Psoas muscle (tissue), 8 donors: ENCODE measurements at places on chromosomes 11 and 22. TPM values are rescaled to one million over a fixed set of nuclear protein-coding genes. Genes with fewer than 3 reads are reported as not detected.

The IPO7 gene
- 355 TPM for total RNA-seq

DNA sequence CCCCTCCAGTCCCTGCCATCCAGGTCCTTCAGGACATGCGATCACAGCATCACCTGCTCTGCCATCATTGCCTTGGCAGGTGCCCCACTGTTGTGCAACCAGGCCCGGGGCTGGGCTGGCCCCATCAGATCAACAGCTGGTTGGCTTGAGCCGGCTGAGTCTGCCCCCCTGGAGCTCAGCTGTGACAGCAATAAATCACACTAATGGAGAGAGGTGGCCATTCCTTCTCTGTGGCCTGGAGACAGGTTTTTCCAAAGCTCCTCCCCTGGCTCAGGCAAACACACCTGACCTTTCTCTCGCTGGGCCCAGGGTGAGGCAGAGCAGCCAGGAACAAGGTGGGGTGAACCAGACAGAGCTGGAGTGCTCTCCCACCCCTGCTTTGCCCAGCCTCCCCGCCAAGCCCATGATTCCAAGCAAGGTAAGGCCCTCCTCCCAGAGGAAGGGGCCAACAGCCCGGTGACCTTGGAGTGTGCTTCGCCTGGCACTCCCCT is 8.9 kb upstream of the FXYD2 start:
- DNase-seq: peak; percentile 81

GRCh38 chr11:76791861-76792260 is 8.7 kb downstream of the TSKU start:
- DNase-seq: peak; percentile 61

DNA sequence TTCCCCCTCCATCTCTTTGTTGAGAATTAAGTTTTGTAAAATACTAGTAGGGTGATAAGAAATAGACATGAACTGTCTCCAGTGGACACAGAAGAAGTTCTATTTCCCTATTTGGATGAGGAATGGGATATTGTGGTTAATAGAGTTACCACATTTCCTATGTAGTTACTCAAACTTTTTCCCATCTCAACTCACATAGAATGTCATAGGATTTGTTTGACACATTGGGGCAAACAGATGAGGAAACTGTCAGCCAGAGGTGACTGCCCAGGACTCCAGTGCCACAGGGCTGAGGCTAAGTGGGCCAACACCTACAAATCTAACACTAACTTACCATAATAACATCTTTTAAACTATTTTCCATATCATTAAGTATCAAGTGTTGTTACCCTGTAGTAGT is 58.3 kb downstream of the CCDC83 start:
- no peak for DNase-seq

GRCh38 chr11:45267652-45268299 is 18.4 kb downstream of the SYT13 start:
- no peak for DNase-seq

GRCh38 chr11:110972106-110972505 is 259.9 kb upstream of the ARHGAP20 start:
- DNase-seq: no peak

DNA sequence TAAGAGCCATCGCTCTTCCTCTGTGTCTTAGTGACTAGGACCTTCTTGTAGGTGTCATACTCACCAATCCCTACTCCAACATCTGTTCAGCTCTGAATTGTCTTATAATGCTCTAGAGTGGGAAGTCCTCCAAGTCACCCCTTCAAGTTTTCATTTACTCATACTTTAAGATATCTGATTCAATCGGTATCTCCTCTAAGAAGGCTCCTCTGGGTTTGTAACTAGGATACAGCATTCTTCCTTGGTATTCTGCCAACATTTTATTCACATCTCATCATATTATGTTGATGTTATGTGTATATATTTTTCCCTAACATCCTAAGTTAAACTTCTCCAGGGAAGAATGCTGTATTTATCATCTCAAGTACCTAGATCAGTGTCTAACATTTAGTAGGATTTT is 662.1 kb downstream of the NTM start:
- no peak for DNase-seq

- DNase-seq: no peak
Observed at GRCh38 chr11:1069740-1070139, 4.9 kb upstream of the MUC2 start.

The ROM1 gene
- total RNA-seq: 4.4 TPM

DNA sequence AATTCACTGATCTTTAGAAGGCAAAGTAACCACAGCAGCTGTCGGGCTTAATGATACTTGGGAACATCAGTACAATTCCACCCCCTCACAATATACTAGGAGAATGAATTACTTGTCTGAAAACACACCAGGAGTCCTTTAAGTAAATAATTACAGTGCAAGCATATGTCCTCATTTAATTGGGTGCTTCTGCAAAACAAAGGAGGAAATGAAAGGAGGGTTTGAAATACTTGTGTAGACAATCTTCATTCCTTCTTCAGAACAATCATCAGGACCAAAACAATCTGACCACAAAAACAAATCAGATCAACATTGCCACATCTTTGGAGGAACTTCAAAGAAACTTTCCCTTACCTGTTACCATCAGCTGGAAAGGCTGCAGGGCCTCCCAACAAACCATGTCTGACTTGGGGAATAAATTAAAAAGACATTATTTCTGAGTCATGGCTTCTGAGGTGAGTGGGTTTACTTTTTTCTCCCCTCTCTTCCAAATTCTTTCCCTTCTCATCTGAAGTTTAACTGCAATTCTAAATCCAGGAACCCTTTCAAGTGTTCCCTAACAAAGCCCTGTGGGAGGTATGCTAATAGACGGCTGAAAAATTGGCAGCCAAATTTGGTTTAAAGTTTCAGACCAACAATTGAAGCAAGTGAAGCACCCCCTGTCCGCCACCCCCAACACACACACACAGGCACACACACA is 12.5 kb upstream of the CCDC117 start:
- no peak for DNase-seq

The FBLN1 gene
- 95.7 TPM for total RNA-seq

DNA sequence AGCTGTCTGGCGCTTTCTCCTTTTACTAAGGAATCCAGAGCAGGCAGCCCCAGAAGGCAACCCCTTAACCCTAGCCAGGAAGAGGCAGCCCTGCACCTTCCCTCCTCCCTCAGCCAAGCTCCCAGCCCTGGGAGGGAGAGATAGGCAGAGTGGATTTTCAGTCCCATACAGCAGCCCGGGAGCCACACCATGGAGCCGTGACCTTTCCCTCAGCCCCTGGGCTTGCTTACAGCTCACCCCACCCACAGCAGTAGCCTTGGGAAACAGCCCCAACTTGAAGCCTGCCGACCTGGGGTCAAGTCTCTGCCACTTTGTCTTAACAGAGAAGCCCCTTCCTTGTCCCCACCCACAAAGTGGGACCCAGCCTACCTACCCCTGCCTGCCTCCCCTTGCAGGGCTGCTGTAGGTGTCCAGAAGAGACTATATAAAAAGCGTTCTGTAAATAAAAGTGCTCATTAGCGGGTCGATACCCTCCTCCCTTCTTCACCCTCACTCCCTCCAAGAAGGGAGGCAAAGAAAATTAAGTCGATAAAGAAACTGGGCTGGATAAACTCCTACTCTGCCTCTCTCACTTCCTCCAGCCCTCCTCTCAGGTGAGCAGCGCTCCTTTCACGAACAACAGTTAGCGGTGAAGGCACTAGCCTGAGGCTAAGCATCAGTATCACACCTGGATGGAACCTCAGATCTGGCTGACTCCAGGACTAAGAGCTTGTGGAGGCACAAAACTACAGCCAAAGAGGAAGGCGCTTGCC is 4.2 kb downstream of the TST start:
- peak; percentile 16 for DNase-seq

GRCh38 chr11:6563121-6563619 is 40.2 kb downstream of the RRP8 start:
- no peak for DNase-seq

- DNase-seq: no peak
Observed at GRCh38 chr11:48116437-48117228, 100.0 kb upstream of the OR4B1 start.

DNA sequence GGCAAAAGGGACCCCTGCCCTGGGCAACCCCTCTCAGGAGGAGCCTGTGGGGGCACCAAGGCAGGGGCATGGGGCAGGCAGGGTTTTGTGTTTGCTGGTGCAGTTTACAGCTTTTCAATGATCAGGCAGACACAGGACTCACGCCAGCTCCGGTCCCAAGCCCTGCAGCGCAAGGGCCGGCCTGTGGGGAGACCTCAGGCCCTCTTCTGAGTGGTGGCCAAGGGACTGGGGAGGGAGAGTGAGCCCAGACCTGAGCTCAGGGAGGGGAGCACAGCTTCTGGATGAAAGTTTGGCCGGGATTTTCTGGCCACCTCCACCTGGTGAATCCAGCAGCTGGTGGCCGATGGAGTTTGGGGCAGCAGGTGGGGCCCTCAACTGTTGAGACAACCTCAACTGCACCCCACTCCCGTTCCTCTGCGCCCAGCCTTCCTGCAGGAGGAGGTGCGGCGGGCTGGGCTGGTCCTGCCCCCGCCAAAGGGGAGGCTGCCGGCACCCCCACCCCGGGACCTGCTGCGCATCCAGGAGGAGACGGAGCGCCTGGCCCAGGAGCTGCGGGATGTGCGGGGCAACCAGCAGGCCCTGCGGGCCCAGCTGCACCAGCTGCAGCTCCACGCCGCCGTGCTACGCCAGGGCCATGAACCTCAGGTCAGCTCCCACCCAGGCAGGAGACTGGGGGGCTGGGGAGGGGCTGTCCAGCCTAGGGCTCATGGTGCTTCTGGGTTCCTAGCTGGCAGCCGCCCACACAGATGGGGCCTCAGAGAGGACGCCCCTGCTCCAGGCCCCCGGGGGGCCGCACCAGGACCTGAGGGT is 3.6 kb downstream of the TCIRG1 start:
- no peak for DNase-seq

The SUSD2 gene
- total RNA-seq: 1.2 TPM

The CLP1 gene
- total RNA-seq: 8.3 TPM

GRCh38 chr11:64571410-64572091 is 19.5 kb upstream of the SLC22A12 start:
- DNase-seq: no peak

The NUDT8 gene
- 19.0 TPM for total RNA-seq

The GLYAT gene
- not detected for total RNA-seq

DNA sequence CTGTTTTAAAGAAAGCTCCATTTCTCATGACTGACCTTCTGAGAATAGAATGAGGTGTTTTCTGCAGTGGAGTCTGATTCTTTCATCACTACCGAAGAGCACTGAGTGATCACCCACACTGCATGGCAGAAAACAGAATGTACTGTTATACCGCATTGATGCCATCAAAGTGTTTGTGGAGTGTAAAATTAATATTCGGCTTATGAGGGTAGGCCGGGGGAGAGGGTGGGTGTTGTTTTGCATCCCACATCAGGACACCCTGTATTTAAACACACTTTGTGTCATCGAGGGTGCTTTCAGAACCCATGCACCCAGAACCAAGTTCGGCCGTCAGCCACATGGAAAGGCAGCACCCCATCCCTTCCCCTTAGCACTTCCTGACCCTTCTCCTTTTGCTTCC is 41.3 kb upstream of the ETS1 start:
- no peak for DNase-seq

DNA sequence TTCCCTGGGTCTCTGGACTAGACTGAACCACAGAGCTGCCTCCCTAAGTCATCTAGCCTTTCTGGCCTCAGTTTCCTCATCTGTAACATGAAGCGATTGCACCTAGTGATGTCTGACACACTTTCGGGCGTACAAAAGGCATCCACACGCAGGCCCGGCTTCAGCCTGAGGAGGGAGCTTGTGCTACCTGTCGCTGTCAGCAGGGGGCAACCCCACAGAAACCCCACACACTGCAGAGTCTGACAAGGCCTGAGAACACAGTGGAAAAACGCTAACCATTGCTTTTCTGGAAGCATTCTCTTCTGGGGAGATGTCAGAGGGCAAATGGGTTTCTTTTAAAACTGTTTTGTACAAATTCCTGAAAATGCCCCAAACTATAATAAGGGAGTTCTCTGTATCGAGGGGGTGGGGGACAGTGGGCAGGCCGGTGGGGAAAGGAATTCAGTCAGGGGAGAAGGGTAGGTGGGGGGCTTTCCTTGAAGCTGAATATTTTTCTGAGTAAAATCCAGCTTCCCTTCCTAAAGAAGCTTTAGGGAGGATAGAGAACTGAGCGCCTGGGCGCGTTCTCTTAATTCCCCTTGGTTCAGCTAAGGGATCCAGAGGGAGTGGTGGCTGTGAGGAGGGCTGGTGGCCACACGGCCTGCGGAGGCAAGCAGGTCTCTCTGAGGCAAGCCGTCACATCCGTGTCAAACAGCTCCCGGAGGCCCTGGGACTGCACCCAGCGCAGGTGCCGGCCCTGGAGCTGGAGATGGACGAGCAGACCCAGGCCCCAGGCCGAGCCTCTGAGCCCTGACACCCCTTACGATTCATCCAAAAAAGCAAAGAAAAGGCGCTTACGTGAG is 533 bp downstream of the ELF5 start:
- no peak for DNase-seq

DNA sequence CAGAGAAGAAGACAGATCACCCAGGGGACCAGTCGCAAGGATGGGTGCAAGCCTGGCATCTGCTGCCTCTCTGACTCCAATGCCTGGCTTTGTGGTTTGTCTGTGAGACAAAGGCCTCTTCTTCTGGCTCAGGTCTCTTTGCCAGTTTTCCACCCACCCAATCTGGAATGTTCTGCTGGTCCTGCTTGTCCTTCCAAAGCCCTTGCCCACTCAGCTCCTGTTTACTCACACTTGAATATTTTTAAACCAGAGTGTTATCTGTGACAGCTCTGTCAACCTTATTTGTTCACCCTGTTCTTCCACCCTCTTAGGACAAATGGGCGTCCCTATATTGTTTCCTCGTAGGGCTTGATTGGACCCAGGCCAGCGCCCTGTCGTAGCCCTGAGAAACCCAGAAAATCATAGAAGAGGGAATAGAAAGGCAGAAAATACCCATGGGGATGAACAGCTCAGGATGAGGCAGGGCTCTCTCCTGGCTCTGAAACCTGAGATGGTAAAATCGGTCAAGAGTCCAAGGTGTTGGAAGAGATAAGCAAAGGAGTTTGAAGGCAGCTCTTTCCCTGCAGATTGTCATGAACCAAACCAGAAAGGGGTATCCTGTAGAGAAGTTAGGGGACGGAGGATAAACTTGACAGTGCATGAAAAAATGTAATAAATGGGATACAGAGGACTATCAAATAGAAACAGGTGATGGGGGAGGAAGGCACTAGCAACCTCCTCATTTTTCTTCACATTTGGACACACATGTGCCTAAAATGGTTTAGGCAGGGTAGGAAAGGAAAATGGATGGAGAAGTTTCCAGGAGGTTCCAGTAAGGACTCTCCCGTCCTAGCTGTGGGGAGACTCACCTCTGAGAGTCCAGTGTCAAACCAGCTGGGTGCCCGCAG is 651 bp downstream of the CRYAB start:
- no peak for DNase-seq

DNA sequence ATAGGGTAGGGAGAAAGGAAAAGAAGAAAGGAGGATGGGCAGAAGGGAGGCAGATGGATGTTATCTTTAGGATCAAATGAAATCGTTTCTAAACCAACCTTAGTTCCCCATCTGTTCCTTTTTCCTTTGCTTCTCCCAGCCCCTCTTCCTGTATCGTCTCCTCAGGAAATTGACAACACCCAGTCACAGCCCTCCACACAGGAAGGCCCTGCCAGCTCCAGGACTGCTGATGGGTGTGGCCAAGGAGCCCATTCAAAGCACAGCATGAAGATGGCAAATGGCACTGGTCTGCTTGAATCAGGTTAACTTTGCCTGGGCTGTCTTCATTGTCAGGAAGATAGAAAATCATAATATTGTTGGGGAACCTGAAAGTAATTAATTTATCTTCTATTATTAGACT is 164.8 kb downstream of the C11orf87 start:
- no peak for DNase-seq
